ENCODE measurements at places on chromosomes 7 and 10. TPM values are rescaled to one million over a fixed set of nuclear protein-coding genes. Genes with fewer than 3 reads are reported as not detected.

- DNase-seq, result no peak
Observed at GRCh38 chr7:37684927-37685326, 1.4 kb downstream of the GPR141 start.

DNA sequence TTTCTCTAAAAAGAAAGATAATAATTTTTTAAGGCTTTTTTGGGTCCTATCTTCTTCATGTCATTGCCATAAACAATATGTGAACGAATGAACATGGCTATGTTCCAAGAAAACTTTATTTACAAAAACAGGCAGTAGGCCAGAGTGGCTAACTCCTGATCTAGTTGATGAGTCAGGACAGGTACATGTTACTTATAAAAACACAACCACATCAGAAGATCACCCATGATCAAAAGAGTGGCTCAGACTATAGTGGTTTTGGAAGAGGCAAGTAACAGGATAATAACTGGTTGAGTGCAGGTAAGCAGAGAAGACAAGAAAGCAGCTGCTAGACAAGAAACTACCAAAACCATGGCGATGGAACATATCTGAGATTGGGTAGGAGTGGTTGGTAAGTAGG lies 468.7 kb downstream of the KCNMA1 start:
- DNase-seq, result no peak

GRCh38 chr7:41928166-41928565 lies 225.3 kb upstream of the INHBA start:
- DNase-seq, result no peak

GRCh38 chr10:119290301-119291048 lies 83.1 kb downstream of the GRK5 start:
- DNase-seq, result no peak

DNA sequence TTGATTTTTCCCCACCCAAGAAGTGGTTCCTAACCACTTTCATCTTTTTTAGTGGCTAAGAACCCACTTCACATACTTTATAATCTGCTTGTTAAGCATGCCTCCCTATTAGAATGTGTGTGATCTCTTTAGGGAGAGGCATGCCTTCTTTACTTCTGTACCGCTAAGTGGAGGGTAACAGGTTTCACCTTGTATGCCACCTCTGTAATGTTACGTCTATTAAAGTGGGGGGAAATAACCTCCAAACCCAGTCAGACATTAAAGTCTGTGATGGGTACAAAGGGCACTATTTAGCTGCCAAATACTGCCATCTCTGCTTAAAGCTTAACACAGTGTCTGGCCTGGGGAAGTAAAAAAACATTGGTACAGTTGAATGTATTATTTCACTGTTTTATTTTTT lies 51.9 kb downstream of the EPC1 start:
- no peak for DNase-seq

DNA sequence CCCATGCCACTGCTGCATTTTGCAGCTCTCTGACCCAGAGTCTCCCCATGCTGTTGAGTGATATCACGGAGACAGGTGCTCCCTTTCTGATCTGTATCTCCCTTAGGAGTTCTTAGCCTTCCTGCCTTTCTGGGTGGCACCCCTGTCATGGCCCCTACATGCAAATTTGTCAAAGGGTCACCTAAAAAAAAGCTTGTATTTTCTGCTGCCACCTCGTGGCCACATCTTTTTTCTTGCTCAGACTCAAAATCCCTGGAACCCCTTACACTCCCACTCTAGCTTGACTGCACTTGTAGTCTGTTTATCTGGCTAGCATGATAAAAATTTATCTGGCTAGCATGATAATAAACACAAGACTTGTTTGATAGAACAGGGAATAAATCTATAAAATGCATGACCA lies 809.1 kb downstream of the SORCS1 start:
- DNase-seq, result no peak

DNA sequence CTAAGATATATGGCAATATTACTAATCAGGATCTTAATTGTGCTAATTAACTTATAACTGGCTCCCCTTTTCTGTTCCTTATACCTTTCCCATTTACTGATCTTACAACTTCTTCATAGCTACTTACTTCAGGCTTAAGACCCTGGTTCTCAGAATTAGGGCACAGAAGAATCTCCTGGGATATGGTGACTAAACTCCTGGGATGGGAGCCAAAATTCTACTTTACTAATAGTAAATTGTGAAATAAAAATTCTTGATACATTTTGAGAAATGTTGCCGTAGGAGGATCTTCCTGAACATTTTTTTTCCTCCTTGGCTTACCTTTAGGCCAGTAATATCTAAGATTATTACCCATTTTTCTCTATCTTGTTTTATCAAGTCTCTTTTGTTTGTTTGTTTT lies 309.5 kb downstream of the ATRNL1 start:
- peak; percentile 44 for DNase-seq

DNA sequence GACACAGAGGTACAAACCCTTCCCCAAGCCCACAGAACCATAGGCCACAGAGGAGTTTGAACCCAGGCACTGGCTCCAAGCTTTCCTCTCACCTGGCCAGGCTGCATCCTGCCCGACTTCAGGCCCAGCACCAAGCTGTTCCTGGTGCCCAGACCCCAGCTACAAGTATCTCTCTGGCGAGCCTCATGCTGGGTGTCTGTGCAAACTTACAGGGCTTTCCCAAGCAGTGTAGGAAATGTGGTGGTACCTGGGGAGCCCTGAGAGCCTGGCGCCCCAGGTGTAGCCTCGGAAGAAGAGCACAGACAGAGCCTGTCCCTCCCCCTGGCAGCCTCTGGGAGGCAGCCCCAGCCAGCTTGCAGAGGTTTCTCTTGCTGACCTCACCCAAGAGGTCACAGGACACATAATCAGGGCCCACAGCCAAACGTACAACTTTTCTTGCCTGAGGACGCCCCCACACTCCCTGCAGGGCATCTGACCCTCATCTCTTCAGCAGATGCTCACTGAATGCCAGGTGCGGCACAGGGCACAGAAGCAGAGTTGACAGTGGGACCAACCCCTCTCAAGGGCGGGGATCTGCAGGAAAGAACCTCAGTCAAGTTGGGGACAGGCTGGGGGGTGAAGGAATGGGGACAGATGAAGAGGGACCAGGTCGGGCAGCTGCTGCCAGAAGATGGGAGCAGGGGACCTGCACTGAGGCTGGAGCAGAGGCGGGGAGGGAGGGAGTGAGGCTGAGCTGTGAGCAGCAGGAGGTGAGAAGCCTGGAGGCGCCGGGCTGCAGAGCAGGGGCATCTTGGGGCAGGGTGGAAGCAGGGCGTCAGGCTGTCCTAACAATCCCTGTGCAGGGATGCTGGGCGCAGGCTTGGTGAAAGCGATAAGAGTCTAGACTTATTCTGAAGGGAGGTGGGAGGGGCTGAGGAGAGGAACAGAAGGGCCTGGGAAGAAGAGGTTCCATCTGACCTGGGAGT lies 16.3 kb upstream of the MYL7 start:
- no peak for DNase-seq

GRCh38 chr7:74217455-74218342 lies 7.9 kb downstream of the LAT2 start:
- no peak for DNase-seq

- no peak for DNase-seq
Observed at GRCh38 chr7:151192002-151192539, 5.0 kb upstream of the ASB10 start.

DNA sequence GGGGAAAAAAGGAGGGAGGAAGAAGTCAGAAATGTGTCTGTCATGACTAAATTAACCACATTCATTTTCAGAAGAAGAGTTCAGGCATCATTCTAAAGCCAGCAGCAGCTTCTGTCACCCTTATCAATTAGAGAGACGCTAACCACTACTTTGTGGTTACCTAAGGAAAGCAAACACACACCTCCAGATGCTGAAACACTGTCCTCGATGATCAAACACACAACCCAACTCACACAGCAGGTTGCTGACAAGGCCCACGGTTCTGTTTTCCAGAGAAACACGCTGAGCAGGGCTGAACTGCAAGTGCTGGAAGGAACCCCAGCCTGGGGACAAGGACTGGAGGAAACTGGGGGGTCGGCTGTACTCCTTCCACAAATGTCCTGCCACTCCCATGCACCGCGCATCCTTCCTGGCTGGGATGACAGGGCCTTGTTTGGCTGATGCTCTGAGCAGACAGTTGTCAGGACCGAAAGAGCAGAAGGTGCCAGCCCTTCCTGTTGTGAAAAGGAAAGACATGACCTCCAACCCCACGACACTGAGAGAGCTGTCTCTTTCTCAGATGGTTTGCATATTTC lies 36.6 kb downstream of the PRKCQ start:
- DNase-seq, result no peak

- no peak for DNase-seq
Observed at GRCh38 chr7:95525503-95525902, 39.8 kb downstream of the ASB4 start.

DNA sequence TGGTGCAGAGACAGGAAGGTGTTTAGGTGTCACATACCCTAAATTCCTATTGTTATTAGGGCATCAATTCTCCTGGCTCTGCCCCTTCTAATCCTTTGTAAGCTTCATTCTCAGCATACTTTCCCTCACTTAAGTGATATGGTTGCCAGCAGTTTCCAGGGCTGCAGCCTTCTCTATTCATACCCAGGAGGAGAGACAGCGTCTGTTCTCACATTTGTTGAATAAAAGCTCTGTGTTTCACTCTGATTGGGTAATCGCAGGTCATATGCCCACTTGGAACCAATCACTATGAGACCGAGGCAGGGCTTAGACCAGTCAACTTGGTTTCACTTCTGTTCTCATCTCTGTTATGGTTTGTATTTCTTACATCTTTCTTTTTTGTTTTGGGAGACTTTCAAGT lies 109.6 kb upstream of the MTPN start:
- peak; percentile 91 for DNase-seq

- peak; percentile 16 for DNase-seq
Observed at GRCh38 chr7:87735360-87735759, 107.2 kb downstream of the RUNDC3B start.

Gene SYNPO2L
- total RNA-seq, result 1.2 TPM

Gene GBX1
- not detected for total RNA-seq

Gene CLDN4
- total RNA-seq, result 13.7 TPM

Gene ATOH7
- 0.19 TPM for total RNA-seq

Measured in astrocyte (in vitro differentiated cells and primary cell).